ENCODE measurements at places on chromosomes 13 and 19.

DNA sequence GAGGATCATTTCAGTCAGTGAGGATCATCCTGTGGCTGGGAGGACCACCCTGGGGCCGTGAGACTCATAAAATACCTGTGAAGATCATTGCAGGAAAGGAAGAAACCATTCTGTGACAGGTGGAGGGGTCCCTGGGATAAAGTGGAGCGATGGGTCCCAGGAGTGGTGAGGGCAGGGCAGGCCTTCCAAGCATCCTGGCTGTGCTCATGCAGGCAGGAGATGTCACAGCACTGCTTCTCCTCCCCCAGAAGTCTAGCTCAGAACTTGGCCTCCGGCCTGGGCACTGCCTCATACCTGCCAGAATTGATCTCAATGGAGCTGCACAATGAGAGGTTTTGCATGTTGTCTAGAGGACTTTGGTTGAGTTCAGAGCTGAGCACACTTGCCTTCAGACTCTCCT is 11.1 kb downstream of the KLK1 start:
- no peak for DNase-seq

- DNase-seq = no peak
These were observed 33.1 kb upstream of the SERP2 start for GRCh38 chr13:44340508-44340907.

GRCh38 chr13:20451397-20451796 is 74.3 kb downstream of the CRYL1 start:
- no peak for DNase-seq

DNA sequence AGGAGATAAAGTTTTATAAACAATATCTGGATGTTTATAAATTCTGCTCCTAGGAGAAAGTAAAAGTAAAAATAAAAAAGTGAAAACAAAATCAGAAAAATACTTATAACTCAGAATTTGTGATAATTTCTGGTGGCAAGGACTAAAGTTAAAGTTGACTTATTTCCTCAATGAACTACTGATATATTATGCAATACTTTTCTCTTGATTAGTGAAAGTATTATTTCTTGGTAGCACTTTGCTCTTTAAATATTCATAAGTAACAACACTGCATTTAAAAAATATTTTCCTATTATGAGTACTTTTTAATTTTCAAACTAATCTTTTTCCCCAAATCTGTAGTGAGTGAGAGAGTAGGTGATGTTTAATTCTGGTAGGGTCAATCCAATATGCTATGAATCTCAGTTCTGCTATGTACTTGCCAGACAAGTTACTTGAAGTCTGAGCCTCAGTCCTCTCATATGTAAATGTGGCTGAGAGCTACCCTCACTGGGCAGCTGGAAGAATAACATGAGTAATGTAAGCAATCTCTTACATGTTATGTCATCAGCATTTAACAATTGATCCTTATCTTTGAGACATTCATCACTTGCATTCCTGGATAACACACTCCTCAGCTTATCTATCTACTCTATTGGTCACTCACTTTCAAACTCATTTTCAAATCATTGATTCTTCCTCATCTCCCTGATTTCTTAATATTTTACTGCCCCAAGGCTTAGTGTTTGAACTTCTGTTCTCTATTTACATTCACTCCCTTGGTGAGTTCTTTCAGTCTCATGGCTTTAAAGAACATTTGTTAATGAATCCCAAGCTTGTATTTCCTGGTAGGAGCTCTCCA is 239.0 kb downstream of the RGCC start:
- DNase-seq = no peak

Measured in smooth muscle cell of the brain vasculature (primary cell).